Activated CD8-positive, alpha-beta T cell treated with anti-CD3 and anti-CD28 coated beads for 36 hours (primary cell): ENCODE measurements at places on chromosomes 11 and 22.
A peak's percentile ranks its signal among the peaks of the same experiment; 100 is the strongest.

DNA sequence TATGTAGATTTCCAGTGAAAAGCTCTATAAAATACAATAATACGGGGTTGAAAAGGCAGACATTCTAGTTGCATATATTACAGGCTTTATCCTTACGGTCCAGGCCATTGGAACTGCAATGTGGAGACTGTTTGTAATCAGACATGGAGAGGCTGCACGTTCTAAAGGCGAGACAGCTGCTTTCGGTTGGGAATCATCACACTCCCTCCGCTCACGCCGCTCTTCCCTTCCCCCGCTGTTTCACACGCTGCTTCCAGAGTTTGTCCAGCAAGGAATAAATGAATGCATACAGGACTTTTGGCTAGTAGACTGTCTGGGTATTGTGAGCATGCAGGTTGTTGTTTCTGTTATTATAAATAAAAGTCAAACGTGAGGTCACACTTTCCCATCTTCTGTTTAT, 13.5 kb upstream of the EFCAB6 start:
- DNase-seq = no peak

- no peak for DNase-seq
Observed at GRCh38 chr11:37110385-37110784, 512.3 kb upstream of the RAG2 start.

DNA sequence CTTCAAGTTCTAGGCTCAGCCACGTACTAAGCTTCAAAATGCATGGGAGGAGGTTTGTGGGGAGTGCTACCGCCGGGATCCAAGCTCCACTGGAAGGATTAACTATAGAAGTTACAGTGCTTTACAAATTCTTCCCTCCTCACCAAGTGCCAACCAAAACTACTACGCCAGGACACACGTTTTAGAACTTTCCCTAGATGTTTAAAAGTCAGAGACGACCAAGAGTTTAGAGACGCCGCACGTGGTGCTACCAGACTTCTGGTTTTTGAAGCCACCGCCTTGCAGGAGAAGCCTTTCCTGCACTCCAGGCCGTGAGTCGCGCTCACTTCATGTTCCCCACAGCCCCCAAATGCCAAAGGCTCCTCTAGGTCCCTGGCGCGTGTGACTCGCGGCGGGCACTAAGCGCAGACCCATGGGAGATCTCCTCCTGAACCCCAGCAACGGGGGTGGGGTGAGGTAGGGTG, 734 bp downstream of the SNU13 start:
- DNase-seq = peak; percentile 36

DNA sequence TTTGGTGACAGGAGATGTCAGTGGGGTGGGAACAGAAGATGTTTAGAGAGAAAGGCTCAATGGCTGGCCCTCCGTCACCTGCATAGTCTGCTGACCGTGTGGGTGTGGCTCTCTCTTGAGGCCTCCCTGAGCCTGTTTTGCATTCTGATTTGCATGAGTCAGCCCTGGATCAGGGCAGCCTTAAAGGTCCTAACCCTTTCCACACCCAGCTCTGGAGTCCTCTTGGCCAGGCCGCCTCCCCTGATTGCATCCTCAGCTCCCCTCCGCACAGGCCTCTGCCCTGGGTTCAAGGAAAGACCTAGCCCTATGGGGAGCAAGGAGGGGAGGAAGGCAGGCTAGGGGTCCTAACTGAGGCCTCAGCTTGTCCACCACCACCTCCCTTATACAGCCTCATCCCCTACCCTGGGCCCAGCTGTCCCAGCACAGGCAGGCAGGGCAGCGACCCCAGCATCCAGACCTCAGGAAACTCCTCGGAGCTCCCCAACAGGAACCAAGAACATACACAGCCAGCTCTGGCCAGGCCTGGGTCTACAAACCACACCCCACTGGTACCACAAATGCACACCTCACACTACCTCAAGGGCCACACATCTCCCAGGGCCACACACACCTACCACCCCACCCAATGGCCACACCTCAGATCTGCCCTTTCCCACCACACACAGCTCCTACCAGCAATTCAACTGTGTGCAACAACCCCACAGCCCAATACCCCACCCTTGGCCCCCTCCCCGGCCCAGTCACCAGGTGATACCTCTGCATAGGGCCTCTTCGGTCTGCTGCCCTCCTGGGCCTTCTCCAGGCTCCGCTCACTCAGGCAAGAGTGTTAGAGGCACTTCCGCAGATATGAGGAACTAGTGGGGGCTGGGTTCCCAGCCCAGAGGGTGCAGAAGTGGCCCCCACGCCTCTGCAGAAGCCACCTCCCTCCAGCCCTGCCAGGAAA, 13.7 kb downstream of the ARAP1 start:
- DNase-seq = peak; percentile 32

- DNase-seq = no peak
Observed at GRCh38 chr22:28441720-28442263, 237.8 kb downstream of the TTC28 start.
